ENCODE measurements at places on chromosomes 4 and X.

DNA sequence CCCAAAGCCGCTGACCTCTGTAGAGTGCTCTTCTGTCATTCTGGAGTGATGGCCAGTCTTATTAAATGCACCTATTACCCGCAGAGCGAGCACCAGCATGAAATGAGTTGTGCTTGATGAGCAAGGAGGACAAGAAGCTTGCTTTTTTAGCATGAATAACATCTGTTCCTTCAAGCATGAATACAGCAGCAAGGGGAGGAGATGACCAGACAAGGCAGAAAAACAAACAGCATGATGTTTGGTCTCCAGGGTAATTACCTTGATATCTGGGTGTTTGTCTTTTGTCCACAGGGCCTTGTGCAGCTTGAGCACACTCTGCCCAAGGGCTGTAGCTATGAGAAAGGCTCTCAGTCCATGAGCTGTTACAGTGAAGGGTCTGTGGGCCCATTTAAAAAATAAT is 324.8 kb upstream of the DDX53 start:
- no peak for DNase-seq

- DNase-seq, result no peak
Measured at GRCh38 chr4:188002751-188003150, 7.2 kb downstream of the ZFP42 start.

DNA sequence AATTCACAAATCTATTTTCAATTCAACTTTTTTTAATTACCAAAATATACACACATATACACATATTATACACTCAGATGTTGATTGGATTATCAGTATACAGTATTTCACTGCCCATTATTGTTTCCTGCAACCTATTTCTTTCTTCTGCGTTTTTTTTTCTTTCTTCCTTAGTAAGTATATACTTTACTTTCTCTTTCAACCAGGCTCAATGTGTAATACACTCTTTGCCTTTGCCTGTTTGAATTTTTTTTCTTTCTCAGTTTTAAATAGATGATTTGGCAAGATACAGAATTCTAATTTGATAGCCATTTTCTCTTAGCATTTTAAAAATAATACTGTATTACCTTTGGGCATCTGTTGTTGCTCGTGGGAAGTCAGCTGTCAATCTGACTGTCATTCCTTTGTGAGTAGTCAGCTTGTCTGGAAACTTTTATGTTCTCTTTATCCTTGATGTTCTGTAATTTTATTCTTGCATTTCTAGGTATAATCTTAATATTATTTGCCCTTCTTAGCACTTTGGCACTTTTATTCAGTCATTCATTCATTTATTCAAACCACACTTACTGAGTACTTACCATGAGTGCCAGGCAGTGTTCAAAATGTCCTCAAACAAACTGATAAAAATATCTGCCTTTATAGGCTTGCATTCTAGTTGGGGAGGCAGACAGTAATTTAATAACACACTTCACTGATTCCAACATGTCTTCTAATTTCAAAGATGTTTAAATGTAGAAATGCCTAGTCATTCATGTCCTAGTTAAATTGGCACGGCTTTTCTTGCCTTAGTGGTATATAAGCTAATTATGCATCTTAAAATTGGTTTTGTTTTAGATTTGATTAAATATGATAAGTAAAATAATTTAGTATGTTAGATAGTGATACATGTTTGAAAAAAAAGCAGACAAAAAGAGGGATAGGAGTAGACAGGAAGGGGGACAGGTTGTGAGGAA is 3.7 kb downstream of the USP38 start:
- no peak for DNase-seq

DNA sequence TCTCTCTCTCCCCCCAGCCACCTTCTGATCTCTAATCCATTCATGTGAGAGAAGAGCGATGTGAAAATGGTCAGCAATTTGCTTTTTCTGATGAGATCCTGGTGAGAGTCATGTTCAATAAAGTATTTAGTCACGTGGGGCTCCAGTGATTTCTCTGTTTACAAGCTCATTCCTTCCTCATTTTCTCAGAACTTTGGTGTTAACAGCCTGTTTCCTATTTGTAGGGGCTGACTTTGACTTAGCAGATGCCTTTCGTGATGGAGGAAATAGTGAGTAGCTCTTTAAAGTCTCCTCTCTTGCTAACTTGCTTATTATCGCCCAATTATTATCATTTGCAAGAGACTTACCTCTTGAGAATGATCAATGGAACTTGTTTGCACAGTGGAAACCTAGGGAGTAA is 72.6 kb upstream of the CD99 start:
- no peak for DNase-seq
